Stimulated activated CD8-positive, alpha-beta memory T cell treated with anti-CD3 and anti-CD28 coated beads, Interleukin-7, amount 100 ng/mL, for 1 hour (primary cell): ENCODE measurements at places on chromosomes 11 and 22.

- no peak for DNase-seq
Observed at GRCh38 chr11:108486331-108486730, 11.9 kb downstream of the POGLUT3 start.

DNA sequence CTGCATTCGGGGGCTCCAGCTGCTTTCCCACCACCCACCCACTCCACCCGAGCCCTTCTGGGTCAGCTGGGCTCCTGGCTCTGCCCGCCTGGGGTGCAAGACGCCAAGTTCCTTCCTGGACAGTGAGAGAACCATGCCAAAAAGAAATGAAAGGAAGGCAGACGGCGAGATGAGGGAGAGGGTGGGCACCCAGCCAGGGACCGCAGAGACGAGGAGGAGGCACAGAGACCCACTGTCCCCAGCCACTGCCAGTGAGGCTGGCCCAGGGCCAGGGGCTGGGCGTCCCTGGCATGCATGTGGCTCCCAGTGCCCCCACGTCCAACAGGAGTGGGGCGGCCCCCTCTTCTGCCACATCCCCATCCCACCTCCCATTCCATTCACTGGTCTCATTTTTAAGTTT is 10.8 kb upstream of the CD81 start:
- DNase-seq: no peak

- no peak for DNase-seq
Observed at GRCh38 chr11:1746511-1746931, 3.9 kb downstream of the IFITM10 start.

- DNase-seq: no peak
Observed at GRCh38 chr11:107699371-107700285, 12.2 kb downstream of the SLN start.

- no peak for DNase-seq
Observed at GRCh38 chr11:118606157-118606843, 1.1 kb upstream of the PHLDB1 start.

DNA sequence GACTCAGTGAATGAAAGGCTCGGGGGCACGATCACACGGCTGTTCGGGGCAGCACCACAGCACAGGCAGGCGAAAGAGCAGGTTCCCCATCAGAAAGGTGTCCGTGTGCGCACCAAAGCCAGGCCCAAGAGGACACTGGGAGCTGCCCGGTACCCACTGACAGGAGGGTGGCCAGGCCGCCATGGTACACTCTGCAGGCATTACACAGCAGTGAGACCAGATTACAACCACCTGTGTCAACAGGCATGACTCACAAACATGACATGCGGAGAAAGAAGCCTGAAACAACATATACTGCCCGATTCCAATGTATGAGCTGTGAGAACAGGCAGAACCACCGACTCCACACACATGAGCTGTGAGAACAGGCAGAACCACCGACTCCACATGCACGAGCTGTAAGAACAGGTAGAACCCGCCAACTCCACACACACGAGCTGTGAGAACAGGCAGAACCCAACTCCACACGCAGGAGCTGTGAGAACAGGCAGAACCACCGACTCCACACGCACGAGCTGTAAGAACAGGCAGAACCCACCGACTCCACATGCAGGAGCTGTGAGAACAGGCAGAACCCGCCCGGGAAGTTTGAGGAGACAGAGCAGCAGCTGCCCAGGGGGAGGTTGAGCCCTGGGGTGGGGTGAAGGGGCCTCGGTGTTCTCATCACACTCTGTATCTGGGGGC is 32.6 kb downstream of the KIAA0930 start:
- DNase-seq: no peak

- DNase-seq: peak; percentile 19
Observed at GRCh38 chr11:117180661-117181585, 2.4 kb downstream of the SIDT2 start.

DNA sequence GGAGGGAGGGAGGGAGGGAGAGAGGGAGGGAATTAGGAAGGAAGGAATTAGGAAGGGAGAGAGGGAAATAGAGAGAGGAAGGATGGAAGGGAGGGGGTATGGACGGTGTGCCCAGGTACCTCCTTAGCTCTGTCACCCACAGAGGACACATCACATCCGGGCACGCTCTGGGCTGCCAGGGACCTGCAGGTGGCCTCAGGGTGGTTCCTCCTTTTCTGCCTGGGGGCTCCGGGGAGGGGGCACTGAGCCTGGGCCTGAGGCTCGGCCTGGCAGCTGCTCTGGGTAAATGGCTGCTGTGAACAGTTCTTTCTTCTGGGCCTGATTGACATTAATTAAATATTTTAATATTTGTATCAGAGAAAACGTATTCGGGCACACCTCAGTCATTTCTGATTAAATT is 733.5 kb downstream of the BRD1 start:
- DNase-seq: no peak

GRCh38 chr11:48114740-48115139 is 101.9 kb upstream of the OR4B1 start:
- no peak for DNase-seq

DNA sequence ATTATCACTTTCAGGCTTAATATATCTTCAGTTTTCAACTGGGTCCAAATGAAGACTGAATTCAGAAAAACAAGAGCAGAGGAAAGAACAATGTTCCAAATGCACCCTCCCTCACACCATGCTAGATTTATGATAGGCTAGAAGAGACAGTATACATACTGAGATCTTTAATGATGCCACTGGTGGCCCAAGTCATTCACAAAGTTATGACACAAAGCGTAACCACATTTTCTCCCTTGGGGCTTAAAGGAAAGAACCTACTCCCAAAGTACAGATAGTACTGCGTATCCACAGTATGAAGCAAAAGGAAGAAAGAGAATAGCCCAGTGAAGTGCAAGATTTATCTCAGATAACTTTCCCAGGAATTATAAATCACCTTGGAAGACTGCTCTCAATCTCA is 10.9 kb upstream of the SOX6 start:
- no peak for DNase-seq

GRCh38 chr22:44217346-44217745 is 36.6 kb downstream of the PARVG start:
- no peak for DNase-seq

- no peak for DNase-seq
Observed at GRCh38 chr11:120142441-120143100, 4.7 kb upstream of the TRIM29 start.

GRCh38 chr11:5596607-5597201 is at the start of gene TRIM6:
TSS of gene TRIM6 (plus strand) at chr11:5596637. CDS start at chr11:5596898, 261 bp downstream.
- DNase-seq: no peak
